ENCODE measurements at places on chromosomes 6 and 20.

DNA sequence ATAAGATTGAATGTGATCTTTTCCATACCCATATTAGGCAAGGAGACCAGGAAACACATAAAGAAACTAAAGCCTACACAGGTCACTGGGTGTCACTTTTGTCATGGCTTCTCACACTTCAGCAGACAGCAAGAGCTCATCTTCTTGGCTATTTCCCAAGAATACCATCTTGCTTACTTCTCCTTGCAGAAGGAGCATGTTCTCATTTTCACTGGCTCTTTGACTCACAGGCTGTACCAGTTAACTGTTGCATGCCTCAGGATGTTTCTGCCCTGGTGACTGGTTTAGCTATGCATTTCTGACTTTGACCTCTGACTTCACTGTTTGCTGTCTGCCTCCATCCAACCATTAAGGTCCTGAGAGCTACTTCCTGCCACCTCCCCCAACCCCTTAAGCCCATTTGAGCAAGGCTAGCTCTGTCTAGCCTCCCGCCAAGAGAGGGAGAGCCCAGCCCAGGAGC lies 40.3 kb upstream of the OGFRL1 start:
- DNase-seq = no peak

DNA sequence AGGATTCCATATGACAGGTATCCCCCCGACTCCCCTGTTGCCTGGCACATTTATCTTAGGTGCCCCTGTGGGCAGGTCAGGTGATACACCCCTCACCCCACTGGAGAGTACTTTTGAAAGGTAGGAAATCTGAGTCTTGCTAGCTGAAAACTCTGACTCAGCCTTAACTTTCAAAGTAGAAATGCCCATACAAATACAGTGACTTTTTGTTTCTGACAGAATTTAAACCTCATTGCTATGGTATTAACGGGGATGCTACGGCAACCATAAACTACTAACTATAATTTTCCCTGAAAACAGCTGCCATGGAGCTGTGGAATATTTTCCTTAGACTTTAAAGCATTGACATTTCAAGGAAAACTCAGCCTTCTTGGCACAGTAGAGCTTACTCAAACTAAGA lies 536.0 kb downstream of the RFPL4B start:
- no peak for DNase-seq

DNA sequence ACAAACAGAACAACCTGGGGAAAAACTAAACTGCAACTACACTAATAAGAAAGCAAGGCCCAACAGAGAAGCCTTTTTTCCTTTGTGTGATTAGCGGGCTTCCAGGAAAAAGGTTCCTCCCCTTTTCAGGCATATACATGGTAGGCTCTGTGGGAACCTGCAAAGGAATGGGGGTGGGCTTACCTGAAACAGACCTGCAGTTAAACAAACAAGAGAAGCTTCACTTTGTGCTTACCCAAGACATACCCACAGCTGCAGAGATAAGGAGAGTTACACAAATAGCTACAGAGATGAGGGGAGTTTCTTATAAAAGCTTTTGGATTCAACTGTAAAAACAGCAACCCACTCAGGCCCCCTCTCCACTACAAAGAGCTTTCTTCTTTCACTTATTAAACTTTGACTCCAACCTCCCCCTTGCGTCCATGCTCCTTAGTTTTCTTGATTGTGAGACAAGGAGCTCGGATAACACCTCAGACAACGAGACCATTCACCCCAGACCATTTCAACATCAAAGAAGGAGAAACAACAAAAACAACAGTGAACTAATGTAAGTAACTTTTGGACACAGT lies 30.9 kb downstream of the RNF146 start:
- no peak for DNase-seq

- DNase-seq = no peak
These were observed 8.7 kb downstream of the CTNNBL1 start for GRCh38 chr20:37702403-37703034.

DNA sequence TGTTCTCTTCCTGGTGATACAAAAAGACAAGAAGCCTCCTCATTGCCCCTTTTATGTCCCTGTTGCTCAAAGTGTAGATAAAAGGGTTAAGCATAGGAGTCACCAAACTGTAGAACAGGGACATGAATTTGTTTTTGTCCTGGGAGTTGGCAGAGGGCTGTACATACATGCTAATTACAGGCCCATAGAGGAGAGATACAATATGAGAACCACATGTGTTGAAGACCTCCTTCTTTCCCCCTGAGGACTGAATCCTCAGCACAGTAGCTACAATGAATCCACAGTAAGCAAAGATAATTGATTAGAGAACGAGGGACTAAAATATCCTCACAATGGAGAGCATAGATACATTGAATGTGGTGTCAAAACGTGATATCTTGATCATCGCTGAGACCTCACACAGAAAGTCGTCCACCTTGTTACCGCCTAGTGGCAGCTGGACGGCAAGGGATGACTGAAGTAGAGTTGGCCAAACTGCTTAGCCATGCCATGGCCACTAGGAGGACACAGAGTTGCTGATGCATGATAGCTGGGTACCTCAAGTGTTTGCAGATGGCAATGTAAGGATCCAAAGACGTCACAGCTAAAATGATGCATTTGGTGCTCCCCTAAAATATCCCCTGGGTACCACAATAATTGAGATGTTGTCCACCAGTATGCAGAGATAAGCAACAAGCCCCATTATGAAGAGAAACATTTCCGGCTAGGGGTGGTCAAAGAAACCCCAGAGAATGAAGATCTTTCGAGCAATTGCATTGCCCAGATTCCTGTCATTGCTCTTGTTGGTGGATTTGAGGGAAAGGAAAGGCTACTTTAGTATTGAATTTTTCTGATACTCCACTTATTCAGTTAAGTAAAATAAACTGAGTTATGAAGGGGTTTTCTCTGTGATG lies 15.0 kb downstream of the OR2B3 start:
- DNase-seq = no peak

DNA sequence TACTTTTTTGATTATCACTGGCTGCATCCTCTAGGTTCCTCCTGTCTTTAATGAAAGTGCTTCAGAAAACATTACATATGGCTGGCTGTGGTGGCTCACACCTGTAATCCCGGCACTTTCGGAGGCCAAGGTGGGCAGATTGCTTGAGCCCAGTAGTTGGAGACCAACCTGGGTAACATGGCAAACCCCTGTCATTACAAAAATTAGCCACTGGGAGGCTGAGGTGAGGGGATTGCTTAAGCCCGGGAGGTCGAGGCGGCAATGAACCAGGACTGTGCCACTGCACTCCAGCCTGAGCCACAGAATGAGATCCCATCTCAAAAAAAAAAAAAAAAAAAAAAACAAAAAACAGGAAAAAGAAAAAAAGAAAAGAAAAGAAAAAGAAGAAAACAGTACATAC lies 35.3 kb downstream of the BEND3 start:
- no peak for DNase-seq

GRCh38 chr20:37523012-37523391 lies 2.0 kb downstream of the NNAT start:
- no peak for DNase-seq

- DNase-seq = no peak
These were observed 64.8 kb upstream of the BEND6 start for GRCh38 chr6:56890066-56890465.

DNA sequence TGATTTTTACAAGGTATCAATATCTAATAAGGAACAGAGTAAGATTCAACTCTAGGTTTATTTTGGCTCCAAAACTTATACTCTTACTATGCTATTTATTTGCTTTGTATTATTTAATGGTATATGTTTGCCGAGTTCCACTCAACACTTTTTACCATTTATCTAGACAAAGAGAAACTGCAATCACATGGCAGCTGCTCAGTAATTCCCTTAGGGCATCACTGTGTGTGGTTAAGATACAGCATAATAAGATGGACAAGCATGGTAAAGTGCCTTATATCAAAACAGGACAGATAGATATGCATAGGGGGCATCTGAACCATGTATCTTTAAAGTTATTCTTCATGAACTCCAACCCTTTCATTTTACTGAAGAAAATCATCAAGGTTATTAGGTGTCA lies 483.0 kb upstream of the ID4 start:
- DNase-seq = no peak

All from cerebellar nuclear complex (tissue), 1 donor.